Left kidney (tissue), 8 donors: ENCODE measurements at places on chromosomes 7 and 10. TPM values are rescaled to one million over a fixed set of nuclear protein-coding genes. Genes with fewer than 3 reads are reported as not detected.

Gene NUDT13
- 10.6 TPM for polyA plus RNA-seq

Gene NXPH1
- polyA plus RNA-seq = 0.25 TPM

Gene TFR2
- polyA plus RNA-seq = 0.93 TPM

Gene PLXNA4
- polyA plus RNA-seq = 15.6 TPM

Gene PHYHIPL
- 15.9 TPM for polyA plus RNA-seq

Gene CAV1
- 27.3 TPM for polyA plus RNA-seq

Gene UTF1
- polyA plus RNA-seq = not detected
